ENCODE measurements at places on chromosomes 16 and 17.

DNA sequence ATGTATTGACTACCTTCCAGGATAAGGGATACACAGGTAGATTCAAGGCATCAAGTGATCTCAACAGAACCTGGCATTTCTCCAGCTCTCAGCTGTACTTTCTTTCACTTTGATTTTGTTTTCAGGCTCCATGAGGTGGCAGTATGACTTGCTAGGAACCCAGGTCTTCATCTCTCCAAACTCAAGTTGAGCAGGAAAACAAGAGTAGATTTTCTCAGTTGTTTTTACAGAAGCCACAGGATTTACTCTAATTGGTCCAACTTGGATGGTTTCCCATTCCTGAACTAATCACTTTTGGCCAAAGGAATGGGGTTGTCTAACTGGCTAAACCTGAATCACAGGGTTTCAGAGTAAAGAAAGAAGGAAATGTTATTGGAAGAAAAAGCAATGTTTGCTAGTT is 146.6 kb downstream of the TRIM37 start:
- no peak for DNase-seq

DNA sequence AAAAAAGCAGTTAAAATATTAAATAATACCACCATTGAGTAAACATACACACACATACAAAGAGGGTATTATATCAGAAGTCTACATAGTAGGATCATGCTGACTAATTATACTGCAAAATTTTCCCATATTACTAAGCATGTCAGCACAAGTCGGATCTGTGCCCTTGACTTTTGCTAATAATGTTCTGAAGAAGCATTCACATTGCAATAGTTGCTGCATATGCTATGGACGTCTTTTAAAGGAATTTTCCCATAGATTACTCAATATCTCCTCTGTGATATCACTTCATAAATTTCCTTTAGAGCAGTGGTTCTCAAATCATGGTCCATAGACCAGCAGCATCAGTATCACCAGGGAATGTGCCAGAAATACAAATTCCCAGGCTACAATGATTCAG is 110.9 kb upstream of the NUDT7 start:
- no peak for DNase-seq

DNA sequence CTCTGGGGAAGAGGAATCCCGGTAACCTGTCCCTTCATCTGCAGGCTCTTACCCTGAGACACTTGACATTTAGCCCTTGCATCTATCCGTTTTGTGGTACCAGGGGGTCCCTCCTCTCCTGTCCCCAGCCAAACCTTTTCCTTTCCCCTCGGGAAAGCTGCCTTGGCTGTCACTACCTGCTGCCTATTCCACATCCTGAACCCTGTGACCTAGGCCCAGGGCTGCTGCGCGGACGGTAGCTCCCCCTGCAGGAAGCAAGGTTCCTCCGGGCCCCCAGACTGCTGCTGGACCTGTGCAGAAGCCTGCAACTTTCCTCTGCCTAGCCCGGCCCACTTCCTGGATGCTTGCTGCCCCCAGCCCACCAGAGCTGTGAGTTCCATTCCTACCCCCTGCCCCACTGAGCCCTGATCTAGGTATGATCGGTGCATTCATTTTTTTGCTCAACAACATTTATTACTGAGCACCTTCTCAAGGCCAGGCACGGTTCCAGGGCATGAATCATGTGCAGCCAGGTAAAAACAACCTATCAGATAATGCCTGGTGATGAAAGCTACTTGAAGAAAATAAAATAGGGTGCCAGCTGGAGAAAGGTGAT is 10.5 kb upstream of the ALDOA start:
- peak; percentile 55 for DNase-seq

DNA sequence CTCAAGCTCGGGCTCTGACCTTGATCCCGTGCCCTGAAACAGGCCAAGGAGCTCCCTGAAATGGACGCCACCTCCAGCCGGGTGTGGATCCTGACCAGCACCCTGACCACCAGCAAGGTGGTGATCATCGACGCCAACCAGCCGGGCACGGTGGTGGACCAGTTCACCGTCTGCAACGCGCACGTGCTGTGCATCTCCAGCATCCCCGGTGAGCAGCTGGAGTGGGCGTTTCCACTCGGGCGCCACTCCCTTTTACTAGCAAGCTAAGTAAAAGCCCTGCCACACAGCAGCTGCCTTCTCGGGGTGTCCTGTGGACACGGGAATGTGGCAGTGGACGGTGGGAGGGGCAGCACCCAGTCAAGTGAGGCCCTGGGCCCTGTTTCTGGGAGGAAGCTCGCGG is 6.4 kb downstream of the NME3 start:
- DNase-seq, result no peak

GRCh38 chr16:47928008-47928407 is 227.8 kb downstream of the ABCC12 start:
- no peak for DNase-seq

Measured in activated naive CD4-positive, alpha-beta T cell treated with anti-CD3 and anti-CD28 coated beads, Interleukin-2, amount 50 U/mL, for 16 hours (primary cell).